ENCODE measurements at places on chromosomes 7 and 10. TPM values are rescaled to one million over a fixed set of nuclear protein-coding genes. Genes with fewer than 3 reads are reported as not detected.

The TCAF2 gene
- total RNA-seq: 31.4 TPM

The OPN1SW gene
- not detected for total RNA-seq

The PRRT4 gene
- total RNA-seq: 0.40 TPM

The NKX2-3 gene
- not detected for total RNA-seq

The CTAGE15 gene
- total RNA-seq: not detected

The CYP2E1 gene
- total RNA-seq: 0.42 TPM

The MYPN gene
- total RNA-seq: not detected

The POLR2J2 gene
- 4.8 TPM for total RNA-seq

GRCh38 chr10:93749218-93749799, 8.4 kb upstream of the LGI1 start:
- no peak for DNase-seq

DNA sequence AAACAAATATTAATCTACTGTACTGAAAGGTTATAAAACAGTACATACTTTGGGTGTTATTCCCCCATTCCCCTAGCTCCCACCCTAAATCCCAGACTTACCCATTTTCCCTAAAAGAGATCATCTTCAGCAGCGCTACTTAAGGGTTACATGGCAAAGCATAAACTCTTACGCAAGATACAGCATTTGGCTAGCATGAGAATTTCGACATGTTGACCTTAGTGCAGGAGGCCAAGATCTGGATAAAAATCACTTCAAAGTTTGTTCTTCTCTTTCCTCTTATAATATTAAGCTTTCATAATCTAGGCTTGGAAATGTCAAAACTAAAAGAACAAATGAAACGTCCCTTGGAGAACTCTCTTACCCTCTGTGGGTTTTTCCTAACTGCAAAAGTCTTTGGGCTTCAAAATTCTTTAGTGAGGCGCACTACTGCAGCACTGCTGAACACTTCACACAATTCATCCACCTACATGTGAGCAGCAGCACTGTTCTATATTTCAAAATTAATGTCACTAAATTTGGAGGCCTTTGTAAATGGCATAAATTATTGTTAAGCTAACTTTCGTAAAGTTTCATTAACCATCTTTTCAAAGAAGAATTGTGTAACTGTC, 59.5 kb upstream of the PDLIM1 start:
- DNase-seq: no peak

DNA sequence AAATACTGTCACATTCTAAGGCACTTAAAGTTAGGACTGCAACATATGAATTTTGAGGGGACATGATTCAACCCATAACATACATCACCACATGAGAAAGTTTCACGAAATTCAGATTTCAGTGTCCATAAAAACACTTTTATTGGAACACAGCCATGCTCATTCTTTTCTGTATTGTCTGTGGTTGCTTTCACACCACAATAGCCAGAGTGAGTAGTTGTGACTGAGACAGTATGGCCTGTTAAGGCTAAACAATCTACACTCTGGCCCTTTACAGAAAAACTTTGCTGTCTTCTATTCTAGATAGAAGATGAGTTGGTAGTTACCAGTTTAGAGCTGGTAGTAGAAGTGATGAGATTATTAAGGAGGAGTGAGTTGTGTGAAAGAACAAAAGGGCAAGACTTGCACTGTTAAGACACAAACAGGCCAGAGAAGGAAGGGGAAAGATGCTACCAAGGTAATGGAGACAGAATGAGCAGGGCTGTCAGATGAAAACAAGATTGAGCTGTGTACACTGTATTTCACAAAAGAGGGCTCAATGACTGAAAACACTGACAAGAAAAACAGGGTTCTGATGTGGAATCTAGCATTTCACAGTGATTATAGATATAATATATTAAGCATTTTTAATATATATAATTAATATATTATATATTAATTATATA, 108.6 kb downstream of the PPP1R3A start:
- no peak for DNase-seq

- no peak for DNase-seq
Measured at GRCh38 chr10:49218480-49218879, 30.3 kb upstream of the TMEM273 start.

DNA sequence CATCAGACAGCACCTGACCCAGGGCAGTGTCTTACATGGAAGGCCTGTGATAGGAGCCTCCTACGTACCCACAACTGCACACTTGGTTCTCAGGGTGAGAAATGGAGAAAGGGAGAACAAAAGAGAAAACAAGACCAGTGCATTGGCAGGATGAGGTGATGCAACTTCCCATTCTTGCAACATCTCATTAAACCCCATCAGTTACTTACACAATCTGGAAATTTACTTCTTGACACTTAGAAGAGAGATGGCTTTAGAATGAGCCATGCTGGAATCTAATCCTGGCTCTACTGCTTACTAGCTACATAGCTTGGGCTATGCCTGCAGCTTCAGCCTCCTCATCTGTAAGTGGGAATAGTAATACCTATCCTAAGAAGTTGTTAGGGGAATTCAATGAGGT, 391.7 kb downstream of the KCNMA1 start:
- no peak for DNase-seq

DNA sequence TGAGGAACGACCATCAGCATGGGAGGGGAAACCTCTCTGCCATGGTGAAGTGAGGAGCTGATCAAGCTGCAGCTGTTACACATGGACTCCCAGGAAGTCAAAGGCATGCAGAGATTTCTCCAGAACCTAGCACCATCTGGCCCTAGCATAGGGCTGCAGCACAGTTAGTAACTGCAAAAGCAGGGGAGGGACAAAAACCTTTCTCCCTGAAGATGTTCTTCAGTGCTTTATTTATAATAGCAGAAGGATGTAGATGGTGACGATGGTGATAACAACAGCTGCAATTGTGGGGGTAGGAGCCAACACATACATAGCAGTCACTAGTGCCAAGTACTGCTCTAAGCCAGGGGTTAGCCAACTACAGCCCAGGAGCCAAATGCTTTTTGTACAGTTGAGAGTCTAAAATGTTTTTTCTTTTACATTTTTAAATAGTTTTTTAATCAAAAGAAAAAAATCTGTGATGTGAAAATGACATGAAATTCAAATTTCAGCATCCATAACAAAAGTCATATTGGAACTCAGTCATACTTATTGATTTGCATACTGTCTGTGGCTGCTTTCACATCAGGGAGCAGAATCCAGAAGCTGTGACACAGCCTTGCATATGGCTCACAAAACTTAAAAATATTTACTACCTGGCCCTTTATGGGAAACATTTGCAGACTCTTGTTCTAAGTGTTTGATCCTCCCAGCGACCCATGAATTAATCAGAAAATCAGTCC, 299.5 kb downstream of the ELMO1 start:
- no peak for DNase-seq

- DNase-seq: no peak
Measured at GRCh38 chr7:112743811-112744210, 46.4 kb downstream of the TMEM168 start.

DNA sequence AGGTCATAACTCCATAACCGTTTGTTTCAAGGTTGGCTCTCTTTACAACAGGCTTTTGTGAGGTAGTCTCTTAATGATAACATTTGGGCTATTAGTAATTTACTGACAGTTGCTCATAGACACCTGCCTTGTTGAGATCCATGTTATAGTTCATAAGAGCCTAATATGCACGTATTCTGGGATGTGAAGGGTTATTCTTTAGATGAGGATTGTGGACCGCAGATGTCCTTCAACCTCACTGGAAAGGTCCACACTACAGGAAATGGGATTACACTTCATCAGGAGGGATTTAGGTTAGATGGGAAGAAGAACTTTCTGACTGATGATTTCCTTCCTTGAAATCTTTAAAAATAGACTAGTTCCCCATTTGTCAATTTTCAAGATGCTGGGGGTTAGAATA, 62.8 kb downstream of the SAMD9 start:
- DNase-seq: no peak

DNA sequence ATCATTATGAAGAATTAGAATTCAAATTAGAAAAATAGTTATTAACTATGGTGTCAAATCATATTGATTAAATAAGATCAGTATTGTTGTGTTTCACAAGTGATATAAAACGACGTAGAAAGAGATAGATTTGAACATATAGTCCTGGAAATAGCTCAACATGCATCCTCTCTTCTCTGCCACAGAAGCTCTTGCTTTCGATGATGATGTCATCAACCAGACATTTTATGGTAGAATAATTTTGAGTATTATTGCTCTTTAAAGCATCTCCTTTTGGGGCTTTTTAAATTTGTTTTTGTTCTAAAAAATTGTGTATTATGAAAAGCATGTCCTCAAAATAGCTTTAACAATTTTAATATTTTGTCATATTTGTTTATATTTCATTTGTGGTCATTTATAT, 95.0 kb downstream of the DGKB start:
- no peak for DNase-seq

GRCh38 chr7:6436385-6436685, 11.4 kb downstream of the DAGLB start:
- peak; percentile 61 for DNase-seq

Measured in activated naive CD4-positive, alpha-beta T cell treated with anti-CD3 and anti-CD28 coated beads for 36 hours (primary cell).